Hypothalamus (tissue), 51 donors: ENCODE measurements at places on chromosomes 6 and 20.

DNA sequence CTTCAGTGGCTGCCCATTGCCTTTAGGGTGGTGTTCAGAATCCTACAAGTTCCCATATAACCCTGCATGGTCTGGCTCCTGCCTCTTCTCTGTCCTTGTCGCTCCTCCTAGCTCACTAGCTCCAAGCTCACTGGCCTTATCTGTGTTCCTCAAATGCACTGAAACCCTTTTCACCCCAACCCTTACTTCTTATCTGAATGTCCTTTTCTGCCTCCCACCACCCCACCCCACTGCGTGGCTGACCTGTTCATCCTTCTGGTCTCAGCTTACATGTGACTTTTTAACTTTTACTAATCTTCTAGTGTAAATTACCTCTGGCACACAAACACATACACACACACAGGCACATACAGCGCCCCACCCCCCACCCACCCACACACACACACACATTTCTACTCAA, 41.0 kb upstream of the GLP1R start:
- DNase-seq, result no peak

- no peak for DNase-seq
Measured at GRCh38 chr6:79783670-79784394, 152.7 kb downstream of the SH3BGRL2 start.

DNA sequence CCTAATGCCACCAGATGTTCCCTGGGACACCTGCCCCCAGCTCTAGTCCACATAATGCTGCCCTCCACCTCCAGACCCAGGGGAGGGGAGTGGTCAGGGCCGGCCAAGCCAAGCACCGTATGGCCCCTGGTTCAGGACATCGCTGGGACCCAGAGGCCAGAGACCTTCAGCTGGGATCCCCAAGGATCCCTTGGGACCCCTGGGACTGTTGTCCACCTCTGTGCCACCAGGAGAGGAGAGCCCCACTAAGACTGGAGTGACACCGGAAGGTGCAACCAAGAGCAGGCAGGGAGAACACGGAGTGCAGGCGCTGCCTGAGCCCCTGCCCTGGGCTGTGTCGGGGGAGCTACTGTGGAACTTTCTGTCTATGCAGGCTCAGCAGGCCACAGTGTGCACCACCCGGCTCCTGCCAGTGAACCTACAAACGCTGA, 43.6 kb downstream of the CTCFL start:
- no peak for DNase-seq

DNA sequence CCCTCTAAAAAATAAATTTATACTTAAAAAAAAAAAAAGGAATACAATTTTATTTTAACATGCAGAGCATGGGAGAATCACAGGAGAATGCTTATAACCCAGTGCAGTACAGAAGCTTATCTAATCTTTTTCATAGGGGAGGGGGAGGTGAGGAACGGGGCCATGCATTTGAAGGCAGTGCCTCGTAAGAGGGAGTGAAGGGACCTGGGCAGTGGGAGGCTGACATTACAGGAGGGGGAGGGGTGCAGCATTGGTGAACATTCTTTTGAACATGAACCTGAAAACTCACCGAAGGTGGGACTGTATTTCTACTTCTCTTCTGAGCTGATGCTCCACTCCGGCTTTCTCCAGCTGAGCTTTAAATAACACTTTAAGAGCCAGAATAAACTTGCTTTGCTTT, 9.3 kb downstream of the AURKA start:
- no peak for DNase-seq

DNA sequence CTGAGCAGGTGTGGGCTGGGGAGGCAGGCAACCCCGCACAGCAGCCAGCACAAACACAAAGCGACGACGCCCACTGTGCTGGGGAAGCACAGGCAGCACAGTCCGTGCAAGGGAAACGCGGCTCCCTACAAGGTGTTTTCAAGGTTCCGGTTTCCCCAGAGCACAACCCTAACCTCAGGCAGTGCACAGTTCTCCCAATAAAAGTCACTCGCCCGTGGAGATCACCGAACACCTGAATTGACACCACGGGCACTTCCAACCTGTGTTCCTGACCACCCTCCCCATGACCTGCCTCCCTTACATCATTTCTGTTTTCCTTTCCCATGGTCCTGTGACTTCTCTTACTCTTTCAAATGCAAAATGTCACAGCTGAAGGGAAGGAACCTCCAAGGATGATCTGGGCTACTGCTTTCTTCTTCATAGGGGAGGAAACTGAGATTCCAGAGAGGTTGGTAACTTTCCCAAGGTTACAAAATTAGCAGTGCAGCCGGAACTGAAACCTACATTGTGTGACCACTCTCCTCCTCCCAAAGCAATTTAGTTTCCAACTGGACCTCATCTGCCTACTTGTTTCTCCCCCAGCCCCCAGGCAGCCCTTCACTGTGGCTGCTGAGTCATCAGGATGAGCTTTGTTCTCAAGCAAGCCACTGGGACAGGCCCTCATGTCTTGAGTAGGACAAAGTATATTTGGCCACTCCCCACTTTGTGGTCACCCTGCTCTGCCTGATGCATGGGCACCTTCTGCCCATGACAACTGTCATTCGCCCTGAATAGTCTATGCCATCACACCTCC, 125.3 kb downstream of the ATXN1 start:
- no peak for DNase-seq

DNA sequence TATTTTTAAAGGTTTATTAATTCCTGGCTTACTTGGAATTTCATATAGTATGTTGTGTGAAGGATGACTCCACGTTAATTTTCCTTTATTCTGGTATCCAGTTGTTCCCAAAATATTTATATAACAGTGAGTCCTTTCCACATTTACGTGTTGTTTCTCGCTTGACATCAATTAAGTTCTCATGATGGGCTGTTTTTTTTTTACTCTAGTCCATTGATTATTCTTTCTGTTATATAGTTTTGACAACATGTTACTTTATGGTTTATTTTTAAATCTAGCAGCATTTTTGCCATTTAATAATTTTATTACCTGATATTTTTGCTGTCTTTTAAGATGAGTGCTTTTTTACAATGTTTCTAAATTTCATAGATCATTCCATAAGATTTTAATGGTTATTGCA, 6.7 kb downstream of the TRIM40 start:
- DNase-seq, result no peak

DNA sequence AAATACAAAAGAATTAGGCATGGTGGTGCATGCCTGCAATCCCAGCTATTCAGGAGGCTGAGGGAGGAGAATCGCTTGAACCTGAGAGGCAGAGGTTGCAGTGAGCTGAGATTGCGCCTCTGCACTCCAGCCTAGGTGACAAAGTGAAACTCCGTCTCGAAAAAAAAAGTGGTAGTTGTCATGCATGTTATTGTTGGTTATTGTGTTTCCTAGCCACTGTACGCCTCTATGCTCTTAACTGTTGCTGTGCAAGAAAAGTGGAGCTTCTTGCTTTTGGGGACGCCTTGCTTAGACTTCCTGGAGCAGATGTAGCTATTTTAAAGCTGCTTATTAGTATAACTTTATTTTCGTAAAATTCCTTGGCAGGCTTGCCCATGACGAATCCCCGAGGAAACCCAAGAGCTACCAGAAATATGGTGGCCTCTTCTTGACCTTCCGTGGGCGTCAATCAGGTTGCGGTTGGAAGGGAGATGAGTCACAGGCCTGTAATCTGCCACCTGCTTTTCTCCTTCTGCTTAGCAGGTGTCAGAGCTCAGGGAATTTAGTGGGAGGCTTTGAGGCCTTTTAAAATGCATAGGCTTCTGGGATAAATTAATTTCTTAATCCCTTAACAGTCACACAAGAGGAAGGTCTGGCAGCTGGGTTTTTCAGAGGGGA, 17.3 kb downstream of the GABRR2 start:
- no peak for DNase-seq

DNA sequence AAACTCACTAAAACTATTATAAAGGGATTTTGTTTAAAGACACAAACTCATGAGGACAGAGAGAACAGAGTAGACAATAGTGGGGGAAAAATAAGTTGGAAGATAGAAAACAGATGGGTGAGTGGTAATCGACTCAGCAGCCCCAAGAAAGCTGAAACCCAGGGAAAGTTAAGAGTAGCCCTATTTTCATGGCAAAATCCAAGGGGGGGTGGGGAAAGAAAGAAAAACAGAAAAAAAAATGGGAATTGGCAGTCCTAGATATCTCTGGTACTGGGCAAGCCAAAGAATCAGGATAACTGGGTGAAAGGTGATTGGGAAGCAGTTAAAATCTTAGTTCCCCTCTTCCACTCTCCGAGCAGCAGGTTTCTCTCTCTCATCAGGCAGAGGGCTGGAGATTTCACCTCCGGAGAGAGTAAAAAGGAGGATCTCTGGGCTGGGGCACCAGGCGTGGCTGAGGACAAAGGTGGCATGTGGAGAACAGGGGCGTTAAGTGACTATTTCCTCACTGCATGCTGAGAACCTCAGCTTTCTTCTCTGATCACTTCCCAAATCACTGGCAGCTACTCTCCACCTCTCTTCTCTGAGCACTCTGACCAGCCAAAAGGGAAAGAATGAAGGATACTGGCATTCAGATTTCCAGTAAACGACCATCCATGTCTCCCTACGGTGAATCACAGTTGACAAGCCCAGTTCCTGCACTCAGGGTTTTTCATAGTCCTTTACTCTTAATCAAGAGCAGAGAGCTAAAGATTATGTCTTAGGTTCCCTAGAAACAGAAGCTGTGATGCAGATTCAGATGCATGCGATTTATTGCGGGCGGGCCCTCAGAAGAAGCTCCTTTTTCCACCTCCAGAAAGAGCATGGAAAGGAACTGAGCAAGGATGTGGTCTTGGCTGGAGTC, 7.3 kb upstream of the RNF24 start:
- DNase-seq, result no peak

- DNase-seq, result no peak
Measured at GRCh38 chr20:54848984-54849538, 373.7 kb downstream of the DOK5 start.

DNA sequence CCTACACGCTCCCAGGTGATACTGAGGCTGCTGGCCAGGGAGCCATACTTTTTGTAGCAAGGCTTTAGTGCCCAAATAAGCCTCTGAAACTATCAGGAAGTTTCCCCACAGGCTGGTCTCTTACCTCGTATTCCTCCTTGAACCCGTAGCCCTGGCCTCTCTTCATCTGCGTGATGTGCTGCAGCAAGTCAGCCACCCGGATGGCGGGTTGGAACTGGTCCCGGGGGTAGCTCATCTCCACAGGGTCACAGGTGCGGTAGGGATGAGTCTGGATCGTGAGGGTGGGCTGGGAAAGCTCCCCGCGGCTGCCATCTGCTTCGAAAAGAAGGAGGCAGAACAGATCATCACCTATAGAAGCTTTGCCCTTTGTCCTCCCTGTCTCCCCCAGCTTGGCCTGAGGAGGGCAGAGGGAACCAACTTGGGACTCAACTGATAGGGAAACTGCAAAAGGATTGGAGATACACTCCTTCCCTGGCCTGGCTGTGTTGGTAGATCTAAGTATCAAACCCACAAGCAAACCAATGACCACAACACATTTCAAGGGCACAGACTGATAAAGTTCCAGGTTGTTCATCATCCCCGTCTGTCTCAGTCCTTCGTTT, 543.2 kb upstream of the CHD6 start:
- DNase-seq, result no peak

- no peak for DNase-seq
Measured at GRCh38 chr6:133895573-133896343, 6.8 kb downstream of the TCF21 start.

DNA sequence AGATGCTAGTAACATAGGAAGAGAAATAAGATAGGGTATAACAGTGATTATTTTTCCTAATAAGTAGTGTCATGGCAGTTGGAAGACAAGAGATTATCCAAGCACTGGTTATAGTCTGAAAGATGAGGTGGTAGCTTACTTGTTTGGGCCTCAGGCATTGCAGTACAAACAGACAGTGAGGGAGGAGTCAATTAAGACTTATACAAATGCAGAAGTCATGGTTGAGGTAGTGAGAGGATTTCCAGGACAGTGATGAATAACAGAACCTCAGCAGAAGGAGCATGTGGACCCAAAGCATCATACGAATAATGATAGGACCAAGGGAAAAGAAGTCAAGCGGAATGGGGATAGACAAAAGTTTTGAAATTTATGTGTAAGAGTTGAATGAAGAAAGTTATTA, 53.5 kb downstream of the HCRTR2 start:
- no peak for DNase-seq

DNA sequence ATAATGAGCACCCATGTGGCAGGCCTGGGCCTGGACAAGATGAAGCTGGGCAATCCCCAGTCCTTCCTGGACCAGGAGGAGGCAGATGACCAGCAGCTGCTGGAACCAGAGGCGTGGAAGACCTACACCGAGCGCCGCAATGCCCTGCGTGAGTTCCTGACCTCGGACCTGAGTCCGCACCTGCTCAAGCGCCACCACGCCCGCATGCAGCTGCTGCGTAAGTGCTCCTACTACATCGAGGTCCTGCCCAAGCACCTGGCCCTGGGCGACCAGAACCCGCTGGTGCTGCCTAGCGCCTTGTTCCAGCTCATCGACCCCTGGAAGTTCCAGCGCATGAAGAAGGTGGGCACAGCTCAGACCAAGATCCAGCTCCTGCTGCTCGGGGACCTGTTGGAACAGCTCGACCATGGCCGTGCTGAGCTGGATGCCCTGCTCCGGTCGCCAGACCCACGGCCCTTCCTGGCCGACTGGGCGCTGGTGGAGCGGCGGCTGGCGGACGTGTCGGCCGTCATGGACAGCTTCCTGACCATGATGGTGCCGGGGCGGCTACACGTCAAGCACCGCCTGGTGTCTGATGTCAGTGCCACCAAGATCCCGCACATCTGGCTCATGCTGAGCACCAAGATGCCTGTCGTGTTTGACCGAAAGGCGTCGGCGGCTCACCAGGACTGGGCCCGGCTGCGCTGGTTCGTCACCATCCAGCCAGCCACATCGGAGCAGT, 1.9 kb downstream of the FNDC11 start:
- DNase-seq, result no peak

GRCh38 chr6:147983581-147984366, 358.9 kb upstream of the SASH1 start:
- no peak for DNase-seq

DNA sequence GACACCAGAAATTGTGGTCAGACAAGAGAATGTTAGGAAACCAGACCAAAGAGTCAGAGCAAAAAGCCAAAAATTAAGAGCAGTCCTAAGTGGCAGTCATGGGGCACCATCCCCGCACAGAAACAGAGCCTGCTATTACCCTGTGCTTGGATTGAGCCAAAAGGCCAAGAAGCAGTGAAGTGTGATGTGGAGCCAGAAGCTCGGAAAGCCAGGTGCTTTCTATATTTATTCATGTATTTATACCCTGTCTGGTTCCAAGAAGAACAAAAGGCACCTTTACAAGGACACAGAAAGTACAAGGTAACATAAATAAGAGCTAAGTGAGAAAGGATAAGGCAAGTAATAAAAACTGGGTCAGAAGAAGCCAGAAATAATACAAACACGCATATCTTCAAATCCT, 336.2 kb upstream of the CNR1 start:
- no peak for DNase-seq

GRCh38 chr20:47785854-47786764, 828 bp upstream of the SULF2 start:
- DNase-seq, result peak; percentile 73

GRCh38 chr6:52994031-52994838, 849 bp downstream of the GSTA4 start:
- peak; percentile 10 for DNase-seq
